ENCODE measurements at places on chromosomes 2 and 18. TPM values are rescaled to one million over a fixed set of nuclear protein-coding genes. Genes with fewer than 3 reads are reported as not detected.

PLGLB1 gene
- total RNA-seq, result 0.43 TPM

GCKR gene
- not detected for total RNA-seq

OTOS gene
- total RNA-seq, result not detected

CDKL4 gene
- 0.10 TPM for total RNA-seq

DNAJC5G gene
- total RNA-seq, result not detected

TFCP2L1 gene
- 0.26 TPM for total RNA-seq

GPR55 gene
- not detected for total RNA-seq

DSG4 gene
- total RNA-seq, result not detected

MTHFD2 gene
- 91.8 TPM for total RNA-seq

SCYGR5 gene
- total RNA-seq, result not detected

C1QL2 gene
- not detected for total RNA-seq

DNA sequence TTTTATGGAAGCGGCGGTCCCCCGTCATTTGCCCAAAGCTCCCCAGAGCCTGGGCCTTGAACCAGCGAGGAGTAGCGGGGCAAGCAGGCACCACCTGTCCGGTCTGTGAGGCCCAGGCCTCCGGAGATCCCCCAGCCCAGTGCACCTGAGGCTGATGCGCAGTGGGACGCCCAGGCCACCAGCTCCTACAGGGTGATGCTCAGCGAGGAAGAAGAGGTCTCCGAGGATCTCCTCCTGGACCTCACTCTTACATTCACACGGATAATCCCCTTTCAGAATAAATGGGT, 220.2 kb downstream of the NDUFA10 start:
- no peak for DNase-seq

DNA sequence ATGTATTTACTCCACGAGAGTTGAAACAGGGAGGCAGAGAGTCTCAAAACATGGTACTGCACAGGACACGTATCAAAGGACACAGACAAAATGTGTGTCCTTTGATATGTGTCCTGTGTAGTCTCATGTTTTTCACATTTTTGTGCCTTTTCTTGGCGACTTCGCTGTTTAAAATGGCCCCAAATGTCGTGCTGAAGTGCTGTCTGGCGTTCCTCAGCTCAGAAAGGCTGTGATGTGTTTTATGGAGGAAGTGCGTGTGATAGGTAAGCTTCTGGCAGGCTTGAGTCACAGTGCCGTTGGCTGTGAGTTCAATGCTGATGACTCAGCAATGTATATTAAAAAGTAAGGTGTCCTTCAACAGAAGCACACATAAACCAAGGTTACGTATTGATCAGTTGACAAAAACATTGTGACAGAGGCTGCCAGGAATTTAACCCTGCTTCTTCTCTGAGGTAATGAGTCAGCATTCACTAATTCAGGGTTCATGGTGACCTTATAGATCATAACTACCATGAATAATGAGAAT, 78.2 kb downstream of the DYSF start:
- peak; percentile 35 for DNase-seq

DNA sequence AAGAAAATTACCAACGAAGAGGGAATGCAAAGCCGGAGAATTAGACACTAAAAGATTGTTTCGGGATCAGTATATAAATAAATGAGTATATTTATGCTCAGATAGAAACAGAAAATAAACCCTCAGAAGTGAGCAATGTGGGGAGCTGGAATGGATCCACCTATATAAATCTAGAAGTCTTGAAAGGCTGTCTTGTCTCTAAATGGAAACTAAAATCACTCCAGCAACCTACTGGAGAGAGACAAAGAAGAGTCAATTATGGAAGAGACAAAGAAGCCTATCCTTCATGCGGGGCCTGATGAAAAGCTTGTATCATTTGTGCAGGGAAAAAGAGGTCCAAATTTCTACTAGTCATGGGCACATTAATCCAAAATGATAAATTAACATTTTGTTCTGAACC, 158.1 kb downstream of the DNAH7 start:
- DNase-seq, result no peak

DNA sequence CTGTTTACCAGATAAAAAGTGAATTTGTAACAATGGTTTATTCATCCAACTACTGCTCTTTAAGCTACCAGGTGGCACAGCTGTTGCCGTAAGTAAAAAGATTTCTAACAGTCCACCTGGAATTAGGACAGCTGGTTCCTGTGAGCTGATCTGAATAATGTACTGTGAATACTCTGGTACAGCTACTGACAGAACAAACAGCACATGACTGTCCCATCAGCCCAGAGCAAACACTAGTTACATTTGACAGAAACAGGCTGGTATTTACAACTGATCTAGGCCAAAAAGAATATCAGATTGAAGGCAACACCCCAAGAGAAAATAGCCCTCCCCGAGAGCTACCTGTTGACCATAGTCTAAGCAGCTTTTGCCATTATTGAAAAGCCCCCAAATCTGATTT, 840.4 kb downstream of the CPS1 start:
- DNase-seq, result no peak

- no peak for DNase-seq
Measured at GRCh38 chr18:28359176-28359575, 182.2 kb upstream of the CDH2 start.

GRCh38 chr2:178863856-178864620, 56.8 kb upstream of the TTN start:
- DNase-seq, result peak; percentile 69

- DNase-seq, result no peak
Measured at GRCh38 chr18:35481960-35482366, 15.8 kb downstream of the INO80C start.

DNA sequence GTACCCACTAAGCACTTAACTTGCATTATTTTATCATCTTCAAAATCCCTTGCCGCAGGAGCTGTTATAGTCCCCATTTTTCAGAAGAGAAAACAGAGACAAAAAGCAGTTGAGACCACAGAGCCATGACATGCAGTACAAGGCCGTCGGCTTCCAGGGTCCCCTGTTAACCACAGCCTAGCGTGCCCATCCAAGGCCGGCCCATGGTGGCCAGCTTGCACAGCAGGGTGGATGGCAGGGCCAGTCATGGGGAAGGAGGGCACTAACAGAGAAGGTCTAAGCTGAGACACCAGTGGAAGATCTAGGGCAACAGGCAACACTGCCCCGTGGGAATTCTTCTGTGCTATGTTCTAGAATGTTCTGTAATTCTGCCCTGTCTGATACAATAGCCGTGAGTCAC, 192.6 kb upstream of the ID2 start:
- DNase-seq, result no peak

DNA sequence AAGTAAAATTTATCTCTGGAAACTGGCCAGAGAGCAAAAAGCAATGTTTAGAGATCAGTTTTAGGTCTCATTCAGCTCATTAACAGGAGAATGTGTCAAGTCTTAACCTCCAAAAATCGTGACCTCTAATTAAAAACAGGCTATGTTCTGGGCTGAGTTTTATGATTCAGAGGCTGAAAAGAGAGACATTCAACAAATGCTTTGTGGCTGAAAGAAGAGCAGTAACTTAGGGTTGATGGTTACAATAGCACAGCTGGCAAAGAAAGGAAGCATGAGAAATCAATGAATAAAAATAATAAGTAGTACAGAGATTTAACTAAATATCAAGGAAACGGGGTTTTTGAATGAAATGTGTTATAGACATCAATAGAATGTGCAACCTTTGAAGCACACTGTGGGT, 13.1 kb downstream of the TGIF1 start:
- no peak for DNase-seq

GRCh38 chr18:31102941-31103340, 720 bp upstream of the DSC2 start:
- no peak for DNase-seq

GRCh38 chr2:198376677-198377076, 572.3 kb downstream of the PLCL1 start:
- peak; percentile 49 for DNase-seq

DNA sequence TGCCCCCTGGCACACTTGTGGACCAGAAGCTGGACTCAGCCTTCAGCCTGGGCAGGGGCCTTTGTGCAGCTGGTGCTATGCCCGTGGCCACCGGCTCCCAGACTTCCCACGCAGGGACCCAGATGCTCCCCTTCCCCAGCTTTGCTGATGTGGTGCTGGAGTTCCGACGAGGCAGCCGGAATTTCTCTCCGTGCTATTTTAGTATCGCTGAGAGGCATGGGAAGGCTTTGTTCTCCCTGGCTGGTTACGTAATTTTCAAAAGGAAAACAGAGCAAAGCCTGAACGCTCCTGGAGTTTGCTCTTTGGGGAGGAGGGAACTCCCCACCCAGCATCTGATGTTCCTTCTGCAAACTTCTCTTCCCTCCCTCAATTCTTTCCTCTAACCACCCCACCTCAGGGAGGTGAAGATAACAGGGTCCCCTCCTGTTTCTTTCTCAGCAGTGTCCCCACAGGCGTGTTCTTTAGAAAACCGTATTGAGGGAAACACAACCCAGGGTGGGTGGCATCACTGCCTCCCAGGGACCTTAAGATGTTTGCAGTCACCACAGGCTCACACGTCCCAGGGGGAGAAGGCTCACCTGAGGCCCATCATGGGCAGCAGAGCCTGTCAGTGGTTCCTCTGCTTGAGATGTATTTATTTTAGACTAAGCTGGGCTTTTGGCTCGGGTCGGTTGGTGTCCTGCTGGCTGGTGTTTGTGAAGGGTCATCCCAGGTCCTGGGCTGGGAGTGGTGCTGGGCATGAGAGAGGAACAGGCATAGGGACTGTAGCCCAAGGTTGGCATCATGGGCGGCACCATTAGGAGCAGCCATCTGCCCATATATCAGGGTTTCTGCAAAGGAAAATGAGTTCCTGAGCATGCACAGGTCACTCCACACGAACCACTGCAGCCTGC, 95.0 kb downstream of the MAPK4 start:
- no peak for DNase-seq

DNA sequence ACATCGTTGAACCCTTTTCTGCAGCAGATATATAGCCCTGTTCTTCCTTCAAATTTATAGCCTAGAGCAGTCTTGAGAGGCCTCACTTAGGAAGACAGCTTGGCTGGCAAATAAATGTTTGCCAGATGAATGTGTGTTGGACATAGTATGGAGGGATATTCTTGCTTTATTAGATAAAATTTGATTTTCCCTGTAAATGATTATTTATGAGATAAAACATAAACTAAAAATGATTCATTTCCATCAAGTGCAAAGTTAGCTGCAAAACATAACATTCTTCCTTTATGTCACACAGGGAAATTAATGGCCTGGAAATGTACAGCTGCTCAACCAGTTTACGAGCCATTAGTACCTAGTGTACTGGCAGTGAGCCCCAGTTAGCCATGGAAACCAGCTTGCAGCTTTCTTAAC, 82.5 kb downstream of the LIMS1 start:
- DNase-seq, result peak; percentile 62

GRCh38 chr2:72132981-72133720, 14.5 kb downstream of the CYP26B1 start:
- DNase-seq, result no peak

DNA sequence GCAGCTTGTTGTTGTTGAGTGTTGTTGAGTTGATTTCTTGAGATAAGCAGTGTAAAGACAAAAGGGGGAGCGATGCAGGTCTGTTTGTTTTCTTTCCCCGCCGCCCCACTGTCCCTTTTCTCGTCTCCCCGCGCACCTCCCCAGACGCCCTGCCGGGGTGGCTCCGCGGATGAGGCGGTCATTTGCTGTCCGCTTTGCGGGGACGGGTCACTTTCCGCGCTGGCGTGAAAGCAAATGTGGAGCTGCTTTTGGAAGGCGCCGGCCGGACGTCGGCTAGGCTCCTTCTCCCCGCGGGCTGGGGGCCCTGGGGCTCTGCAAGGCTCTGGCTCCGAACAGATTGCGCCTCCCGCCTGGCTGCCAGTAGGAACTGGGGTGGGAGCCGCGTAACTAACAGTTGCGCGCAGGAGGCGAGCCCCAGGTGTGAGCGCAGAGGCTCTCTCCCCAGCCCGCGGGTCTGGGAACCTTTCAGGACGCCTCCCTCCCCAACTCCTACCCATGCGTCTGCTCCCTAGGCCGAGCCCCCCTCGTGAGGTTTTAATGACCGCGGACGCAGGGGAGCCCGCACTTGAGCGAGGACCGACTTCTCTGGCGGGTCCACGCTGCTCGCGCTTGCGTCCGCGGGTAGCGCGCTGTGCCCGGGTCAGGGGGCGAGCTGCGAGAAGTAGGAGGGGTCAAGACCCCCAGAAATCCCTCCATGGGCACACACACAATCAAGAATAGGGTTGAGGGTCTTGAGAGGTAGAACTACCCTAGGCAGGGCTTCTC, 146.6 kb downstream of the MEIS1 start:
- DNase-seq, result peak; percentile 19

DNA sequence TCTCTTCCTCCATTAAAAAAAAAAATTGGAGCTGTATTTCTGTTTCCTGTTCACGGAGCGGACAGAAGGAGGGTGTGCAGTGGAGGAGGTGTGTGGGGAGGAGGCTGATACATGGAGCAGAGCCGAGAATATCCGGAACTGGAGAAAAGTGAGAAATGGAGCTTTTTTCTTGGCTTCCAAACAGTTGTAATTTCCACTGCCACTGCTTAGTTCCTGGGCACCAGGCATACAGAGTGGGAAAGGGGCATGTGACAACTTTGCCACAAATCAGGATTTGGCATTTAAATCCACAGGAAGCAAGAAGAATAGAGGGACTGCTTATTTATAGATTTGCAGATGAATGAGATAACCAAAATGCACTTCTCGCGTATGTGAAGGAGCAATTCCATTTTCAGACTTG, 71.2 kb downstream of the BCL11A start:
- no peak for DNase-seq

GRCh38 chr2:41460661-41461060, 587.2 kb upstream of the PKDCC start:
- DNase-seq, result no peak

GRCh38 chr18:35075132-35075531, 33.9 kb downstream of the MAPRE2 start:
- no peak for DNase-seq

GRCh38 chr2:128178650-128179460, 87.9 kb downstream of the UGGT1 start:
- DNase-seq, result peak; percentile 86

DNA sequence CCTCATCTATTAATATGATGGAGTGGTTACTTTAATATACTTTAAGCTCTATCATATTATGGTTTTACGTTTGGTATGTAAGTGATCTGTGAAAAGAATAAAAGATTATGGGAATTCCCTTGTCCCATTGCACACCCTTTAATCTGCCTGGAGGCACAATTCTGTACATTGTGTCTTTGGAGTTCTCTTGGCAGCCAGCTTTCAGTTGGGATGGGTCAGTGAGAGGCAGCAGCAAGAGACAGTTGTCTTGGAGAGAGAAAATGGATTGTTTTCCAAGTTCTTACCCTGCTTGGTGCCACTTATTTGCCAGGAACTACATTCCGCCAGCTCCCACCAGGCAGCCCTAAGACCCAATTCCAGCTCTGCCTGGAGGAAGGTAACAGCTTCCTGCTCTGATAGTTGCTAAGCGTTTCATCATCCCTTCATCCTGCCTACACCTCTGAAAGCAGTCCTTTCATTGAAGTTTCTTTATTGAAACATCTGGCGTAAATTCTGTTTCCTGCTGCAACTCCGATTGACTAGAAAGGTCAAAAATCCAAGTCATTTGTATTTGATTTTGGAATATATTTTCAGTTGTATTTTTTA, 365.2 kb downstream of the AKAIN1 start:
- DNase-seq, result no peak

GRCh38 chr18:13804305-13804704, 19.6 kb upstream of the MC5R start:
- DNase-seq, result no peak

GRCh38 chr18:57125627-57126026, 21.3 kb upstream of the BOD1L2 start:
- DNase-seq, result no peak
